CD4-positive, CD25-positive, alpha-beta regulatory T cell (primary cell): ENCODE measurements at places on chromosomes 3 and 15.

GRCh38 chr3:43913036-43913948 is 222.6 kb downstream of the ABHD5 start:
- DNase-seq = no peak

- no peak for DNase-seq
Measured at GRCh38 chr3:151145713-151146070, 57.3 kb downstream of the GPR171 start.

GRCh38 chr15:78822514-78822913 is 11.2 kb upstream of the ADAMTS7 start:
- DNase-seq = no peak

DNA sequence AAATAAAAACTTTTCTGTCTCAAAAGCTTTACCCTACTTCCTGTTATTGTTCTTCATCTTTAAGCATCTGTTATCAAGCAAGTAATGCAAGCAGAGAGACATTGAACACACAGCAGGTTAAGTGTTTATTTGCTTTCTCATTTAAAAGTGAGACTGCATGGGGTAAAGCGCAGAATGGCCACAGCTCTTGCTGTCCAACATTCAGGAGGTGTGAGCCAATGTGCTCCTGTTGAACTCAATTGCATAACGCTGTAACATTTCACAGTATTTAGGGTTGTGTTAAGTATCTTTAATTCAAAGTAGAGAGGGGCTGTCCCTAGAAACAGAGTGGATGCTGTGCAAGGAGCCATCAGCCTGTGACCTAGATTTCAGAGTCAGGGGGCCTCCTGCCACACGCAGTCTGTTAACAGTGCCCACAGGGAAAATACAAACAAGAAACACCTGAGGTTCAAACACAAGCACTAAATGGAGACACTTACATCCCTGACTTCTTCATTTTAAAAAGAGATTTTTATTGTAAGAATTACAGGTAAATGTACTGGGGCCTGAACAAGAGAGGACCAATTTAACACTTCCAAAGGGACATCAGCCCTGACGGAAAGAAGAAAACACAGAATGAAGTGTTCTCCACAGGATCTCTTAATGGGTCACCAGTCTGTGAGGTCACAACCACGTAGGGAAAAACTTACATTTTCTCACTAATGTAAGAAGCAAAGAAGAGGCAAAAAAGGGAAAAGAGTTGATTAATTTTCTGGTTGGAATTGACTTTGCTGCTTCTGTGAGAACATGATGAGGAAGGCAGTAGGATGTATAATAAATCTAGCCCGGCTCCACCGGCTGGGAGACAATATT is 815.1 kb downstream of the VGLL3 start:
- DNase-seq = no peak
